ENCODE measurements at places on chromosomes 12 and 14. TPM values are rescaled to one million over a fixed set of nuclear protein-coding genes. Genes with fewer than 3 reads are reported as not detected.
A peak's percentile ranks its signal among the peaks of the same experiment; 100 is the strongest.

GRCh38 chr14:33376510-33376909 is 437.8 kb downstream of the NPAS3 start:
- no peak overlapping the region for H3K27ac ChIP-seq
- DNase-seq: no peak
- no peaks in the 10 kb centered on the region for H3K27me3 ChIP-seq
- no peak overlapping the region for H3K4me3 ChIP-seq
- H3K4me1 ChIP-seq: no peaks in the 10 kb centered on the region

DNA sequence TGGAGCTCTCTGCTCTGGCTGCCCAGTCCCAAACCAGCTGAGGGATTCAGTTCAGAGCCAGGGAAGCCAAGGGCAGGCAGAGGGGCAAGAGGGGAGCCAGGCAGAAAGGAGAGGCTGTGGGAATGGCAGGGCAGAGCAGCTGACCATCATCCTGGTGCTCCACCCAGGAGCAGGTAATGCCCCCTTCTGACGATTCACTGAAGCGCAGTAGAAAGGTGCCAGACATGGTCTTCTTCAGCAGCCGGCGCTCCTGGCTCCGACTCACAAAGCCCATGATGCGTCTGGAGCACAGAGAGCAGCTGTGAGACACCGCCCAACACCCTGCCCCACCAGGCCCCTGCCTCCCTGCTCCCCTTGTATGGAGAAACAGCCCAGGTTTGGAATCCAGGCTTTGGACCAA is 8.0 kb downstream of the IL23A start:
- H3K27me3 ChIP-seq: no peaks in the 10 kb centered on the region
- H3K36me3 ChIP-seq: peaks cover 50% of the 10 kb centered on the region
- peak; percentile 28 for DNase-seq
- no peaks in the 10 kb centered on the region for H3K4me1 ChIP-seq
- no peak overlapping the region for H3K4me3 ChIP-seq

Gene KRT75
- not detected for total RNA-seq

DNA sequence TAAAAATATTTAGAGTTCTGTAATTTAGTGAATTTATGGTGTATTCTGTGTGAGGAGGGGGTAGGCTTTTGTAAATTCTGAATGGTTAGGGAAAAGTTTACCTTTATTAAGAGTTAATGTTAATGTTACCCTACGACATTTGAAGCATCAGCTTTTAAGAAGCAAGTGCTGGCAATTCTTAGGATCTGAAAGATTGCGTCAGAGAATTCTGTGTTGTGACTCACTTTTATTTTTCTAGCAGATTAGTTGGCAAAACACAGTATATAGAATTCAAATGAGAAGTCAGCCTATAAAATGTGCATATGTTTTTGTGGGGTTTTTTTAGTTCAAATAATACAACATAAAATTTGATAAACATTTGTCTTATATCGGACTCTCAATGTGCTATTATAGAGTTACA is 97.6 kb downstream of the RAD52 start:
- peak overlapping the region; percentile 51 for H3K4me3 ChIP-seq
- H3K36me3 ChIP-seq: no peaks in the 10 kb centered on the region
- peak; percentile 90 for DNase-seq
- peaks cover 44% of the 10 kb centered on the region for H3K4me1 ChIP-seq
- no peaks in the 10 kb centered on the region for H3K27me3 ChIP-seq

DNA sequence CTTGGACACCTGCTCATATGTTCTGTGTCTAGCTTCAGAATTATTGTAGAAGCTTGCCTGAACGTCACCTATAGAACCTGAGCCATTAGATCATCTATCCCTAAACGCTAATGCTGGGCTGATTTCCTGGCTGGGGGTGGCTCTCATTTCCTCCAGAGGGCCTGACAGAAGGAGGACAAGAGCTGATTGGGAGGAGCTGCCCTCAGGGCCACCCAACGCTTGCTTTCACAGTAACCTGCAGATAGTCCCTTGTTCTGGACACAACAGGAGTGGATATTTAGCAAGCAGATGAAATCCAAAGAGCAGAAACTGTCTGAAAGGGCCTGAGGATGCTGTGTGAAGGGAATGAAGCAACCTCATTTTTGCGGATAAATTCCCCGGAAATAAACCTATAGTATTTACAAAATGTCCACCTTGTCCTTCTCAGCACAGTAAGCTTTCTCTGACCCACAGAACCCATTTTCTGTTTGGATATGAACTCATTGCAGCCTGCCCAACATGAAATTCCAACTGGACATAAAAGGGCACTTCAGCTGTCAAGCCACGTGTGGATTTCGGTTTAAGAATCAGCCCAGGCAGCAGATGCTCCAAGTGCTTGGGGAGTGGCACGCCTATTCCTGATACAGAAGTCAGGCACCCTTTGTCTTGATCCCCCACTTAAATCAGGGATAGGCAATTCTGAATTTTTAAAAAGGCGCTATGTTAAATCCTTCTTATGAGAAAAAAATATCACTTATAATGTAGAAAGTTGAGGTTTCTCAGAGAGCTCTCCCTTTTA is 32.8 kb upstream of the TUBA1C start:
- no peak overlapping the region for H3K27ac ChIP-seq
- no peak overlapping the region for H3K4me3 ChIP-seq
- H3K36me3 ChIP-seq: no peaks in the 10 kb centered on the region
- DNase-seq: no peak

Gene CCDC177
- total RNA-seq: not detected

- peaks cover 11% of the 10 kb centered on the region for H3K4me1 ChIP-seq
- H3K27me3 ChIP-seq: no peaks in the 10 kb centered on the region
- H3K4me3 ChIP-seq: no peak overlapping the region
- no peak overlapping the region for H3K27ac ChIP-seq
These were observed 59.1 kb upstream of the MED13L start for GRCh38 chr12:116336542-116337065.

- DNase-seq: no peak
- no peak overlapping the region for H3K27ac ChIP-seq
- no peaks in the 10 kb centered on the region for H3K4me1 ChIP-seq
- no peak overlapping the region for H3K4me3 ChIP-seq
- H3K27me3 ChIP-seq: no peaks in the 10 kb centered on the region
These were observed 22.2 kb downstream of the RTRAF start for GRCh38 chr14:52011523-52011922.

DNA sequence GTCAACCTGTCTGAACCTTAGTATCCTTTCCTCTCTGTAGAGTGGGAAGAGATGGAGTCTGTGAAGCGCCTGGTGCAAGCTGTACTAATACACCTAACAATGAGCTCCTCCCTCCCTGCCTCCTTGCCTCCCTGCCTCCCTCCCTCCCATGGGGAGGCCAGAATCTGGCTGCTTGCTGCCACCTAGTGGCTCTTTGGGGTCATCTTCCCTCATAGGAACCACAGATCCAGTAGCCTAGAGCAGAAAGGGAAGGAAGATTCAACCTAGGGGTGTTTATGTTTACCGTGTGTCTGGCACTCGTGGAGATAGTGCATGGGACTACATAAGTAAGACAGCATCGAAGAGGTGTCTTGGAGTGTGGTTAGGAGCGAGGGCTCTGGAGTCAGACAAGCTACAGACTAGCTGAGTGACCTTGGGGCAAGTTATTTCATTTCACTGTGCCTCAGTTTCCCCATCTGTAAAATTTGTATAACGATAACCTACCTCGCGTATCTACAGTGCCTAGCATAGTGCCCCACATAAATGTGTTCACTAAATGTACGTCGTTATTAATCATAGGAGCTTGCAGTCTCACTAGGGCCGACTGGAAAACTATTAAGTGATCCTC is 35.5 kb upstream of the TSPAN9 start:
- no peaks in the 10 kb centered on the region for H3K36me3 ChIP-seq
- H3K27ac ChIP-seq: no peak overlapping the region
- no peaks in the 10 kb centered on the region for H3K27me3 ChIP-seq
- H3K4me3 ChIP-seq: no peak overlapping the region

DNA sequence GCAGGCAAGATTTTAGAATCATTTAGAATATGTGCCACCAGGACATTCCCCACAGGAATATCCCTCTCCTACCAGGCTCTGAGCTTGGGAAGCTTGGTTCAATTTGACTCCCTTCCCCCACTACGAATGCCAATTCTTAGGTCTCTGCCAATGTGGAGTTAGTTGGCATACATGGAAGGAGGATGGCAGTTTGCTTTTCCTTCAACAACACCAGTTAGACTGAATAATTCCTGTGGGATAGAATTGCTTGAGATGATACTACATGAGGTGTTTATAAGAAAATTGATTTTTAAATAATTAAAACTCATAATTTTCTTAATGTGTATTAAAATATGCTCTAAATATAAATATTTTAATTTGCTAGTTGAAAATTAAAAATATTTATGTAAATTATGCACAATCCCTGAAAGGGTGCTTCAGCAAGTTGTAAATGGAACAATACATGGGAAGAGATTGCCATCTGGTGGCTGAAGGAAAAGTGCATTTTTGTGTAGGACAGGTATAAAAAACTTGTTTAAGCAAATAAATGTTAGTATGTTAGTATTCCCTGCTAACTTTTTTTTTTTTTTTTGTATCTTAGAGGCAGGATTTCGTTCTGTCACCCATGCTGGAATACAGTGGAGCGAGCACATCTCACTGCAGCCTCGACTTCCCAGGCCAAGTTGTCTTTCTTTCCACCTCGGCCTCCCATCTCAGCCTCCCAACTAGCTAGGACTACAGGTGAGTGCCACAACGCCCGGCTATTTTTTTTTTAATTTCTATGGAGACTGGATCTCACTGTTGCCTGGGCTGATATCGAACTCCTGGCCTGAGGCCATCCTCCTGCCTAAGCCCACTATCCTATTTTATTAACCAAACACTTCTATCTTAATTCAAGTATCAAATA is 25.8 kb upstream of the STRAP start:
- DNase-seq: peak; percentile 74
- H3K27me3 ChIP-seq: no peaks in the 10 kb centered on the region
- no peaks in the 10 kb centered on the region for H3K36me3 ChIP-seq
- peaks cover 25% of the 10 kb centered on the region for H3K4me1 ChIP-seq
- peak overlapping the region; percentile 47 for H3K4me3 ChIP-seq

Gene FITM1
- not detected for total RNA-seq

Gene SLCO1B1
- not detected for total RNA-seq

- H3K27me3 ChIP-seq: peaks cover 6% of the 10 kb centered on the region
- DNase-seq: no peak
- no peaks in the 10 kb centered on the region for H3K4me1 ChIP-seq
- no peak overlapping the region for H3K4me3 ChIP-seq
- H3K27ac ChIP-seq: no peak overlapping the region
- H3K36me3 ChIP-seq: no peaks in the 10 kb centered on the region
These were observed 166.9 kb upstream of the CCND2 start for GRCh38 chr12:4106621-4107020.

- no peak overlapping the region for H3K27ac ChIP-seq
- H3K27me3 ChIP-seq: peaks cover 10% of the 10 kb centered on the region
- no peaks in the 10 kb centered on the region for H3K4me1 ChIP-seq
These were observed 79.8 kb downstream of the CCDC88C start for GRCh38 chr14:91337699-91338335.

All from GM23248 (cell line).